ENCODE measurements at places on chromosomes 11 and 22. TPM values are rescaled to one million over a fixed set of nuclear protein-coding genes. Genes with fewer than 3 reads are reported as not detected.

DGCR6 gene
- 2.3 TPM for total RNA-seq

OR1S1 gene
- total RNA-seq = not detected

BIK gene
- 0.76 TPM for total RNA-seq

OR10G4 gene
- 0.33 TPM for total RNA-seq

SCUBE1 gene
- total RNA-seq = 0.98 TPM

TSPAN18 gene
- 60.3 TPM for total RNA-seq

PDE3B gene
- 0.29 TPM for total RNA-seq

CRYAB gene
- total RNA-seq = 1.6 TPM

OR10AG1 gene
- total RNA-seq = not detected

SLC43A1 gene
- total RNA-seq = 13.1 TPM

RASL10A gene
- 1.3 TPM for total RNA-seq

BSX gene
- not detected for total RNA-seq

SLC17A6 gene
- total RNA-seq = not detected

RHOD gene
- 13.4 TPM for total RNA-seq

GGT5 gene
- total RNA-seq = 21.3 TPM

Data from vein endothelial cell (primary cell).